SK-MEL-5 (cell line): ENCODE measurements at places on chromosomes 11 and 22.

- DNase-seq: no peak
Measured at GRCh38 chr11:122392508-122392907, 263.0 kb upstream of the UBASH3B start.

DNA sequence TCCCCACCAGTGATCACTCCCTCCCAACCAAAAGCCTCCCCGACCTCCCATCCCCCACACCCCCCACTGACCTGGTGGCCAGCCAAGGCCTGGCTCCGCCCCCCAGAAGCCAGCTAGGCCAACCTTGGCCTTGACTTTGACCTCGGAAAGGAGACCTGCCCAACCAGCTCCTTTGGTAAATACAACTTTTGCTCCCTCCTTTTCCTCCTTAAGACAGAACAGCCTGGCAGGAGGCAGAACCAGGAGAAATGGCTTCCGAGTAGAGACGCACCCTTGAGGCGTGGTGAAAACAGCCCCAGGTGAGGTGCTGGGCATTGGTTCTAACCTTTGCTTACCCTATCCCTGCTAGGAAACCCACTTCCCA, 27.0 kb downstream of the PLEKHA7 start:
- DNase-seq: no peak

DNA sequence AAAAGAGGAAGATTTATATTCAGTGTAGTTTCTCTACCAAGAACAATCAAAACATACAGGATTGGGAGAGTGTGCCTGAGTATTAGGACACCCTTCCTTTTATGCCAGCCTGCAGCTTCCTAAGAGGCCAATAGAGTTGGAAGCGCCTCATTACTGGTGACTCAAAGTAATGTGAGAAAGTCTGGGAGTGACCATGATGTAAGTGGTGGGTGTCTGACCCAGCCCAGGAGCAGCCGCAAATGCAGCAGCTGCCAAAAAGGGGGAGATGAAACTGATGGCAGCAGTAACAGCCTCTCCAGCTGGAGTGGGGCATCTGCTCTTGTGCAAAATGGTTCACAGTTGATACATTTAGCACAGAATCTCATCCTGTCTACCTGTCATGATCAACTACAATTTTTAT, 62.0 kb downstream of the ZNF280B start:
- no peak for DNase-seq

GRCh38 chr11:66225066-66225465, 43.4 kb upstream of the RAB1B start:
- no peak for DNase-seq

DNA sequence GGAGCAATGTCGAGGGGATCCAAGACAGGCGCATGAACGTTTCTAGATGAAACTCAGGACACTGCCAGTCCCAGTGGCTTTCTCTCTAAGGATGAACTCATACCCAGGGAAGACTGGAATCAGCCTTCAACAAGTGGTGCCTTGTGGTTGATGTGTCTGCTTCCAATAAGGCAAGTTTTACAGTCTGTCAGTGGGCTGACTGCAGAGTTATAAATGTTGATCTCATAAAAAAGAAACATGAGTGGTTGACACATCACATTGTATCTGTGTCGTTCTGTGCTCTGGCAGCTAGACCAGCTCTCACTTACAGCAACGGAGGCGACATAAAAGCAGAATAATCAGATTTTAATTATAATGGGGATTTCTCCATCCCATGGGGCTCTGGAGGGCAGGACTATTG, 96.7 kb downstream of the SNX19 start:
- no peak for DNase-seq

DNA sequence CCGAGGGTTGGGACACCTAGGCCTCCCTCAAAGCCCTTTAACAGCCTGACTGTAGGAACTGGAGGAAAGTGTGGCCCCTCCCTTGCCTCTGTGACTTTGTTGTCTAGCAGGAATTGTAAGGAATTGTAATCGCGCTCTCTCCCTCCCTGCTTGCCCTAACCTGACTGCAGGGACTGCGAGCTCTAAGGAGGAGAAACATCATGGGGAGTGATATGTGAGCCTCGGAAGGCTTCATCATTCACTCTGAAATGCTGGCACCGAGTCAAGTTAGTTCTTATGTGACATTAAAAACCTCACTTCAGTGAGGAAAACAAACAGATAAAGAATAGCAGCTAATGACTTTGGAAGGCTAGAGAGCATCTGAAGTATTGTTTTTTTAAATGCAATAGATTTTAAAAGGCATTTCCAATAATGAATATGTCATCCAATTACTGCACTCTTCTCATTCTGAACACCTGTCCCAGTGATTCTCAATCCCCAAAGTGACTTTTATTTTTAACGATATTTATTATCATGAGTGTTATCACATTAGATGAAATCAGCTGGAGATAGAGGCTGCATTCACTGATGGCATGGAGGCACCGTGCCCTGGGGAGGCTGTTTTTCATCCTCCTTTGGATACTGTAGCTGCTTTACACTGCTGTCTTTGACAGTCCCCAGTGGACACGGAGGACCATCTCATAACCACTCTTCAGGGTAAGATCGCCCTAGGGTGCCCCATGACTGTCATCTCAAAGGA, 58.5 kb upstream of the NTM start:
- DNase-seq: no peak

- no peak for DNase-seq
Measured at GRCh38 chr11:106288822-106289387, 211.4 kb downstream of the AASDHPPT start.

DNA sequence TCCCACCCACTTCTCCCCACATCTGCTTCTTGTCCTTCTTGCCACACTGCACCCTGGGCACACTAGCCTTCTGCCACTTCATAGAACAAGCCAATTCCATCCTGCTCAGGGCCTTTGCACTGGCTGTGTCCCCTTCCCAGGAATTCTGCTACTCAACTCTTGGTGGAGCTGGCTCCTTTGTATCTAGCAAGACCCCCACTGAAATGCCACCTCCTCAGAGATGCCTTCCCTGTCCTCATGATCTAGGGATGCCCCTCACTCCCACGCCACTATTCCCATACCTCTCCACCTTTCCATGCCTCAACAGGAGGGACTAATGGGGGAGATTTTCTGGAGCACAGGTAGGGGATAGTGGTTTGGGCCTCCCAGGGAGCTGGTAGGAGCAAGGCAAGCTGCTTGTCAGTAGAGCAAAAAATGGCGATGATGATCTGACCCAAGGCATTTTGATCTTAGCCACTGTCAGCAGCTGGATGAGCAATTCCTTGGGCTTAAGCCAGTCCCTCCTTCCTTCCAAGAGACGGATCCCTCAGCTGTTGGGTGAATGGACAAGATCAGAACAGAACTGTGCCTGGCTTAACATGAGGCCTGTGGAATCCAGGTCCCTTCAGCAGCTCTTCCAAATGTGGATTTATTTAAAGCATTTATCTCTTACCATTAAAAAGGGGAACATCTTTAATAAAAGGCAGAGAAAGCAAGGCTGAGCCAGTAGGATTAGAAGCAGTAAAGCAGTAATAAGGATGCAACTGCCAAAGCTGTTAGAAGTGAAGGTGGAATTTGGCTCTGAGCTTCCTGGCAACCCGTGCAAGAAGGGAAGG, 4.0 kb upstream of the PRDM11 start:
- no peak for DNase-seq

GRCh38 chr11:17719938-17720795, 796 bp downstream of the MYOD1 start:
- no peak for DNase-seq

- no peak for DNase-seq
Measured at GRCh38 chr11:4164884-4165590, 70.4 kb downstream of the RRM1 start.

- no peak for DNase-seq
Measured at GRCh38 chr11:105334025-105334714, 194.6 kb upstream of the CARD18 start.

GRCh38 chr11:46295312-46296058, 18.0 kb downstream of the CREB3L1 start:
- peak; percentile 77 for DNase-seq

DNA sequence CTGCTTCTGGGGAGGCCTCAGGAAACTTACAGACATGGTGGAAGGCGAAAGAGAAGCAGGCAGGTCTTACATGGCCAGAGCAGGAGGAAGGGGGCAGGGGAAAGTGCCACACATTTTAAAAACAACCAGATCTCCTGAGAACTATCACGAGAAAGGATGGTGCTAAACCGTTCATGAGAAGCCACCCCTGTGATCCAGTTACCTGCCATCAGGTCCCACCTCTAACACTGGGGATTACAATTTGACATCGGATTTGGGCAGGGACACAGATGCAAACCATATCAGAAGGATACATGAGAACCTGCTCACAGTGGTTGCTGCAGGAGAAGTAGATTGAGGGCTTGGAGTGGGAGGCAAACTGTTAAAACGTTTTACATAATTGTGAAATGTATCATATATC, 152.2 kb downstream of the ADAMTS15 start:
- no peak for DNase-seq

DNA sequence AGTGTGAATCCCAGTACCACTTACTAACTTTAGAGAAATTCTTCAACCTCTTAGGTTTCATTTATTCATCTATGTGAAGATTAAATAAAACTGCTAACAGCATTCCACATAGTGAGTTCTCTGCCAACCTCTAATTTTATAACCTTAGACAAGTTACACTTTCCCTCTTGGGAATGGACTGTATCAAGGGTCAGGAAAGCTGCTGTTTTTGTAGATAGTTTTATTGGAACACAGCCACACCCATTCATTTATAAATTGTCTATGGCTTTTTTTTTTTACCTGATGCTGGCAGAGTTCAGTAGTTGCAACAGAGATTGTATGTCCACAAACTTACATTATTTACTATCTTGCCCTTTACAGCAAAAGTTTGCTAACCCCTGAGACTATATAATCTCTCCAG, 81.1 kb downstream of the PAK1 start:
- no peak for DNase-seq

- no peak for DNase-seq
Measured at GRCh38 chr22:23215294-23216241, 35.3 kb downstream of the BCR start.

DNA sequence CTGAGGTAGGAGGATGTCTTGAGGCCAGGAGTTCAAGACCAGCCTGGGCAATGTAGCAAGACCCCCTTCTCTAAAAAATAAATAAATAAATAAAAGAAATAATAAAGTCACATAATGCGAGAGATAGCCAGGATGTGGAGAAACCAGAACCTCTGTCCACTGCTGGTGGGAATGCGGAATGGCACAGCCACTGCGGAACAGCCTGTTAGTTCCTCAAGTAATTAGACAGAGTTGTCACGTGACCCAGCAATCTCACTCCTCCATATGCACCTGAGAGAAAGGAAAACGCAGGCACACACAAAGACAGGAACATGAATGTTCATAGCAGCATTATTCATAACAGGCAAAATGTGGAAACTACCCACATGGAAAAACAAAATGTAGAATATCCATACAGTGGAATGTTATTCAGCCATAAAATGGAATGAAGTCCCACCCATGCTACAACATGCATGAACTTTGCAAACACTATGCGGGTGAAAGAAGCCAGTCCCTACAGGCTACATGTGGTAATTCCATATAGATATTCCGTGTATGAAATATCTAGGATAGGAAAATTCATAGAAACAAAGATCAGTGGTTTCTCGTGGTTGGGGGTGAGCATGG, 27.4 kb downstream of the LIF start:
- DNase-seq: no peak

GRCh38 chr11:109973486-109973885, 119.7 kb upstream of the ZC3H12C start:
- no peak for DNase-seq

- no peak for DNase-seq
Measured at GRCh38 chr11:110096496-110096895, 3.3 kb downstream of the ZC3H12C start.

DNA sequence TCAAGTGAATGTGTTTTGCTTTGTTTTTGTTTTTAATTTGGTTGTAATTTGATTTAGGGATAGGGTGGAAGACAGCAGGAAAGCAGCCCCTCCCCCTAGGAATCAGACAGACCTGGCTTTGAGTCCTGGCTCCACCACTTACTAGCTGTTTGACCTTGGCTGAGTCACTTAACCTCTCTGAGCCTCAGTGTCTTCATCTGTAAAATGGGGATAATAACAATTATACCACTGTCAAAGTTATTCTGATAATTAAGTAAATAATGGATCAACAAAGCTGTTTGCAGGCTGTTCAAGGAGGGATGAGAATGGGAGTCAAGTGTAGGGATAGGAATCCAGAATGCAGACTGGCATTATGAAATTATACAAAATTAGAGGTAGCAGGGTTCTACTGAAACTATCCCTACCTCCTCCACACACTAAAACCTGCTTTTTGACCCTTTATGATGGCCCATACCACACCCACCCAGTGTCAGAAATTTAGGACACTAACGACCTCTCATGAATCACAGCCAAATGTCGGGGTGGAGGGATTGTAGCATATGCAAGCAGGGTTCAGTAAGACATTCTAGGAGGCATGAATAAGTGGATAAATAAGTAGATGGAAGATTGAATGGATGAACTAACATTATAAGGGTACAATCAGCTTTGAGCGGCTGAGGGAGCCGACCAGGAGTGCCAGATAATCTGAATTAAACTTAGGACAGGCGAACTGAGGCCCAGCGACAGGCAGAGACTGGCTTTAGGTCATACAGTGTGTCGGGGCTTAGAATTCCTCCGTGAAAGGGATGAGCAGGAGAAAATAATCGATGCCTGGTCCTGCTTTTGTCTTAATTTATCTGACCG, 974 bp downstream of the ANAPC15 start:
- no peak for DNase-seq

DNA sequence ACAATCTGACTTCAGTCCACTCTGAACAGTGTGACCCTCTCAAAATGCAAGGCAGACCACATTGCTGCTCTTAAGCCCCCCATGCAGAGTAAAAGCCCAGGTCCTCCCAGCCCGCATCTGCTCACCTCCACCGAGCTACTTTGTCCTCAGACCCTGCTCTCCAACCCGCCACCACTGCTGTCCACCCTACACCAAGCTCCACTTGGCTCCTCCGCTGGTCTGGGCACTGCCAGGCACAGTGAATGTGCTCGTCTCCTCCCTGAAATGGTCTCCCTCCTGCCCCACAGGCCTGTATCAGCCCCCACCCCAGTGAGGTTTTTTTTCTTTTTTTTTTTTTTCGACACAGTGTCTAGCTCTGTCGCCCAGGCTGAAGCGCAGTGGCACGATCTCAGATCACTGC, 67.4 kb upstream of the ARFGAP3 start:
- no peak for DNase-seq

DNA sequence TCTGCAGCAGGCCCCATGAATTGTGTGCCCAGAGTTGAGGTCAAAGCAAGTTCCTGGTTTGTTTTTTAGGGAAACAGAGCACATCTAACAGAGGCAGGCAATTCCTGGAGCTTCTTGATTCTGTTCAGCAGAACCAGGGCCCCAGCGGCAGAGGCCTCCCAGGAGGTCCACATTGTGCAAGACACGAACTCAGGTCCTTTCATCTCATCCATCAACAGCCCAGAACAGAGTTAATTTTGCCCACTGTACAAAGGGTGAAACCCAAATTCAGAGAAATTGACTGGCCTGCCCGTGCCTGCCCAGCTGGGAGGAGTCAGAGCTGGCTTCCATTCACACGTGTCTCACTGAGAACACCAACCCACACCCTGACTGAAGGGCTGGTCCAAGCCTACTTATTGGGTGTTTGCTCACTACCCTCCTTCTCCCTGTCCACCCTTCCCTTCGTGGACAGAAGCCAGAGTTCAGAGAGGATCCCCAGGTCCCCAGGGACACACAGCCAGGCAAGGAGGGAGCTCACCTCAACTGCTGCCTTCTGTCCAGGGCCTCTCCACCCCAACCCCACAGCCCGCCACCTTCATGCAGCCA, 607.1 kb downstream of the TBC1D22A start:
- DNase-seq: no peak

GRCh38 chr22:42365111-42365865, 66.9 kb downstream of the NFAM1 start:
- peak; percentile 60 for DNase-seq

- DNase-seq: no peak
Measured at GRCh38 chr11:64164392-64165312, 1.3 kb downstream of the MACROD1 start.

- no peak for DNase-seq
Measured at GRCh38 chr11:80440835-80441234, 1000.0 kb upstream of the TENM4 start.
